ENCODE measurements at places on chromosomes 4 and X.
A peak's percentile ranks its signal among the peaks of the same experiment; 100 is the strongest.

- DNase-seq = no peak
These were observed 24.1 kb downstream of the ATP8A1 start for GRCh38 chr4:42632653-42633382.

GRCh38 chr4:71772592-71772991 is 11.3 kb downstream of the GC start:
- DNase-seq = no peak

DNA sequence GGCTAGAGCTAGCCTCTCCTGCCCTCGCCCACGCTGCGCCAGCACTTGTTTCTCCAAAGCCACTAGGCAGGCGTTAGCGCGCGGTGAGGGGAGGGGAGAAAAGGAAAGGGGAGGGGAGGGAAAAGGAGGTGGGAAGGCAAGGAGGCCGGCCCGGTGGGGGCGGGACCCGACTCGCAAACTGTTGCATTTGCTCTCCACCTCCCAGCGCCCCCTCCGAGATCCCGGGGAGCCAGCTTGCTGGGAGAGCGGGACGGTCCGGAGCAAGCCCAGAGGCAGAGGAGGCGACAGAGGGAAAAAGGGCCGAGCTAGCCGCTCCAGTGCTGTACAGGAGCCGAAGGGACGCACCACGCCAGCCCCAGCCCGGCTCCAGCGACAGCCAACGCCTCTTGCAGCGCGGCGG is at the start of gene AR:
AR (plus strand) TSS at position 204 of the 400 bp plus-strand sequence. CDS start 1,126 bp downstream, outside the sequence.
- no peak for DNase-seq

- DNase-seq = no peak
These were observed 133.5 kb downstream of the ELOVL6 start for GRCh38 chr4:110064934-110065333.

- no peak for DNase-seq
These were observed 23.1 kb downstream of the MAGEA8 start for GRCh38 chrX:149903889-149904748.

GRCh38 chr4:78345237-78345636 is 206.3 kb upstream of the ANXA3 start:
- peak; percentile 10 for DNase-seq

DNA sequence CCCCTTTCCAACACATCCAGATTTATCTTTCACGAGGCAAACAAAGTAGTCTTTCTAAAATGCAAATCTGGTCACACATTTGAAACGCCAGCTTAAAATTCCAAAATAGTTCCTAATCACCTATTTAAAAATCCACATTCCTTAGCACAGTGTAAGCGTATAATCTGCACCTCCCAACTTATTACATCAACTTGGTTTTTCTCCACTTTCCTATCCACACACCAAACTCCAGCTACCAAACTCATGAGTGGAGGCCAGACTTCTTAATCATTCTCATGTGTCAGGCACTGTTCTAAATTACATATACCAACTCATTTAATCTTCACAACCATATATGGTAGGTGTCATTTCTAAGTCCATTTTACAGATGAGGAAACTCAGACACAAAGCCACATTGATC is 33.8 kb downstream of the ENOX2 start:
- no peak for DNase-seq

- no peak for DNase-seq
These were observed 621.8 kb upstream of the GALNT7 start for GRCh38 chr4:172546782-172547181.

- peak; percentile 28 for DNase-seq
These were observed 38.7 kb downstream of the SEC24B start for GRCh38 chr4:109472343-109472761.

DNA sequence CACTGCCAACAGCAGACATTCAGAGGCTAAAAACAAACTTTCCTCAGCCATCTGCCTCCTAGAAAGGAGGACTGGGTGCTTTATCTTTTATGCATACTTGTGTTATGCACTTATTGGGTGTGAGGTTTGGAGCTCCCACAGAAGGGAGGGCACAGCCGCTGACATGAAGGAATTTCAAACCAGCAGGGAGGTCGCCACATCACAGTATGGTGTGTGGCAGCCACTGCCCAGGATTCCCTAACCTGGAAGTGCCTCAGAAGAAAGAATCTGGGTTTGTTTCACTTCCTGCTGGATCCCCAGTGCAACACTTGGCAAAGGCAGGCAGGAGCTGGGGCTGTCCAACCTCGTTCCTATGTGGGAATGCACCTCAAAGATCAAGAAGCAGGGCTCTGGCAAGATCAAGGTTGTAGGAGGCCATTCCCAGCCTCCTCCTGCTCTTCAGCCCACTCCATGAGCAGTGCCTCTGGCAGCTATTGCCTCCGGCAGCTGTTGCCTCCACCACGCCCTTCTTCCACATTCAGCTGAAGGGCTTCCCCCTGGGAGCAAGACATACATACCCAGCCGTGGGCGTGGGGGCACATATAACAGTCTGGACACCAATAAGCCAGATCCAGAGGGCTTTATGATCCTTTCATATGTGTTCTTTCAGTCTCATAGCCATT is 109.0 kb upstream of the MAMLD1 start:
- no peak for DNase-seq

- no peak for DNase-seq
These were observed 6.3 kb downstream of the AMMECR1 start for GRCh38 chrX:110311437-110312230.

DNA sequence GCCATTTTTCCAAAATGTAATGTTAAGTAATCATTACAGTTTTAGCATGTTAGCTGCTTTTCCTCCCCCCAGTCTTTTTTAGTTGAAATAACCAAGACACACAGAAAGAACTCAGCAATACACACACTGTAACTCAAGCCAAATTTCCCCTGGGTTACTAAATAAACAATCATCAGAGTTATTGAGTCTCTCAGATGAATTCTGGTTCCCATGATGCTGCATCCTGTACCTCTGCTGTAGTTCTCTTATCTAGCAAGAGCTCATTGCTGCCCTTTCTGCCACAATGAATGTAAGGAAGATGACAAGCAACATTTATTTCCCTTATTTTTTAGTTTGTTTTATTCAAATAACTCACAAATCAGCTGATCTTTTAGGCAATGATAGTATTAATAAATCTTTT is 185.1 kb downstream of the ARHGAP6 start:
- no peak for DNase-seq

DNA sequence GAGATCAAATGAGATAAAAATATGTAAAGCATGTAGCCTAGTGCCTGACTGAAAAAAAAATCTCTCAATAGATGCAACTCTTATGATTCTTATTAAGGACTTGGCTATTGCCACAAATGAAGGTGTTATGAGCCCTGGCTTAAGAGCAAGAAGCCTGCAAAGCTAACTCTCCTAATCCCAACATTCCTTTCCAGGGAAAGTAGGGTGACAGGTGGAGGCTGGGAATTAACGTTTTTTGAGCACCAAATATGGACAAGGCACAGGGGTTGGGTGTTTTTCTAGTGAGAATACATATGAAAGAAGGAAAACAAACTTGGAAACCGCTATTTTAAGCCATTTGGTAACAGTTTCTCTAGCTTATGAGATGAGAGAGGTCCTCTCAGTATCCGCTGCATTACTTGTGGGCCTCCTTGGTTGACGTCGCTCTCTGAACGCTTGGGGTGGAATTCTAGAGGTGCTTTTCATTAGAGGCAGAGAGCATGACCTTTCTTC is 2.4 kb downstream of the RHOH start:
- DNase-seq = no peak

GRCh38 chr4:2036866-2037265 is 22.3 kb upstream of the NAT8L start:
- no peak for DNase-seq

GRCh38 chr4:7778510-7779431 is 160.9 kb downstream of the AFAP1 start:
- no peak for DNase-seq

DNA sequence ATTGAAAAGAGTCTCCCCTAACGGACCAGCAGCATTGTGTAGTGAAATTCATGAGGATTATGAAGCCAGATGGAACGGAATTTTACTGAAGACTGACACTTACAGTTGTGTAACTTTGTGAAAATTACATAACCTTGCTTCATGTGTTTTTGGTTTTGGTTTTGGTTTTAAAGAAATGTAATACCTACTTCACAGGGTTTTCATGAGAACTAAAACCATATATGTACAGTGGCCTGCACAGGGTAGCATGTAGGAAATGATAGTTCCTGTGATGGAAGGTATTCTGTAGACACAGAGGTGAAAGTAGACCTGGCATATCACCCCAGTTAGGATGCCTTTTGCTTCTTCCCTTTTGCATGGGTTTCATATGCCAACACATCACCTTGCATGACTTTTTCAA is 247.0 kb downstream of the BANK1 start:
- DNase-seq = no peak
